AG04449 (cell line): ENCODE measurements at places on chromosomes 13 and 19.

GRCh38 chr13:73809561-73809960 lies 324.6 kb downstream of the KLF12 start:
- DNase-seq = no peak

DNA sequence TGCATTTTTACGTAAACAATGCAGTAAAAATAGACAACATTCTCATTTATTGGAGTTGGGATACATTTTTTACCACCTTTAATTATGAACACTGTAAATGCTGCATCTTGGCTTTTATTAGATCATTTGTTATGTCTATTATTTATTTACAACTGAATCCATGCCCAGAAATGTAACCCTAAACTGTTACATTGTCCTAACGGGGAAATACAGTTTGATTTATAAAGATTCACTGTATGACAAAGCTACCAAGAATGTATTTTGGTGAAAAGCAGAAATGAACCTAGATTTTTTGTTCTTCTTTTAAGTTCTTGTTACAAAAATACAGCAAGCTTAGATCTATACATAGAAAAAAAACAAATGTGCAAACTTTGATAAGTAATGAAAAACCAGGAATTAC lies 1.1 kb downstream of the METTL21C start:
- DNase-seq = no peak

DNA sequence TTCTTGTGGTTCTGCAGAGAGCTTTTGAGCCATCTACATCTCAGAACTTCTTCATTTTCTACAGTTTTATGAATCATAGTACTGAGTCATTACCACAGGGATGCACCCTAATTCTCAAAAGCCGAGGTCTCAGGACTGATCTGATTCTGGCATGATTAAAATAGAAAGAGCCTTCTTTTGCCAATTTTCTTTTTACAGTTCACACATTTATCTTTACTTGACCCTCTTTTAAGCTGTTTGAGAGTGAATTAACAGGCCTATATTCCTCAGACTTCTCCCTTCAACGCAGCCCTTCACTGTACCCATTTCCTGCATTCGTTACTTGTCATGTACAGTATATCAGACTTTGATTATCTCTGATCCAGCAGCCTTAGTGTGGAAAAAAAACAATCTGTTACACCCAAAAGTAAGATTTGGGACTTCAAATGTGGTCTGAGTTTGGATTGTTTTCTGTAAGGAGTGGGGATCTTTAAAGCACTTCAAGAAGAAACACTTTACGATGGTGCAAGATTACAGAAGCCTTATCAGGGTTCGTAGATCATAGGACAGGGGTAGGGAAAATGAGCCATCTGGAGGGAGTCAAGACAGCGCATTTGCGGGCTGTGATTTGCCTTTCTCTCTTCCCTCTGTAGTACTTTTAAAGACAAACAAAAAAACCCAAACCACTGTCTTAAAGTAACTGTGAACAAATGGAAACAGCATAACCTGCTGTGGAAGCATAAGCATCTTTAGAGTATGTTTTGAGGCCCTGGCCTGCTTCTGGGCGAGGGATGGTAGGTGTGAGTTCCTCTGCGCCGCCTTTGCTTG lies 15.3 kb upstream of the GPR183 start:
- peak; percentile 59 for DNase-seq

DNA sequence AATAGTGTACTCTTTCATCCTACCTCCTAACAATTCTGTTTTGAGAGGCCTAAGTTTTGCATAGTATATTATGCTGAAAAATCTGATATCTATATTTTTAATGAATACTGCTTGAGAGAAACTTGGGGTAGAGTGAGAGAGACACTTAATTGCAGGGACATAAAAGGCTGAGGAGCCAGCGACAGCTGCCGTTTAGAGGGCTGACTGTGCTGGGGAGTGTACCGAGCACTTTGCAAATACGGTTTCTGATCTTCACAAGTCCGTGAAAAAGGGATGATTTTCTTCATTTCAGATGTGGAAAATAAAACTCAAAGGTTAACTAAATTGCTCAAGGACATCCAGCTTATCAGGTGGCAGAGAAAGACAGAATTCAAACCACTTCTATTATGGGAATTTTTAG lies 97.4 kb downstream of the CAB39L start:
- no peak for DNase-seq

DNA sequence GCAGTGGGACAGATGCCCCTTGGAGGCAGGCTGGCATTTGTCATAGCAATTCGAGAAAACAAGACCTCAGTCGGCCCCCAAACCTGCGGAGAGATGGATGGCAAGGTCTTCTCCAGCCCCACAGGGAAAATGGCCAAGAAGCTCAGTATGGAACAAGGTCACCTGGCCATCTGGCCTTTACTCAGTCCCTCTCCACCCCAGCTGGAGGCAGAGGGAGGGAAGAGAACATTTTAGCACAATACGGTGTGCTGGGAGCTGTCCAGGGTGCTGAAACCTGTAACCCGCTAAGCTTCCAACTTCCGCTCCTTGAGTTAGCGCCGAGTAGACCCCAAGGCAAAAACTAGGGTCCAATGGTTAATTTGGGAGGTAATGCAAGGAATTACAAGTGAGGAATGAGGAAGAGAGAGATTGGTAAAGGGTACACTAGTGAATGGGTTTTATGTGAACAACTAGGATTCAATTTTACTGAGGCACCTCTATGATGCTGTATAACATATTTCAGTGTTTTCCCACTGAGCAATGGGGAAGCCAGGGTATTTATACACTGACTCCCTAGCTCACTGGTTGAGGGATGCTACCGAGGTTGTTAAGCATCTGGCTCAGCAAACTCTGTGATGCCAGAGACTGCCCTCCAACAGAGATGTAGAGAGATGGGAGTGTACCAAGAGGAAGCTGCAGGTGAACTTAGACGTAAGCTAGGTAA lies 64.3 kb downstream of the CACNA1A start:
- DNase-seq = no peak

DNA sequence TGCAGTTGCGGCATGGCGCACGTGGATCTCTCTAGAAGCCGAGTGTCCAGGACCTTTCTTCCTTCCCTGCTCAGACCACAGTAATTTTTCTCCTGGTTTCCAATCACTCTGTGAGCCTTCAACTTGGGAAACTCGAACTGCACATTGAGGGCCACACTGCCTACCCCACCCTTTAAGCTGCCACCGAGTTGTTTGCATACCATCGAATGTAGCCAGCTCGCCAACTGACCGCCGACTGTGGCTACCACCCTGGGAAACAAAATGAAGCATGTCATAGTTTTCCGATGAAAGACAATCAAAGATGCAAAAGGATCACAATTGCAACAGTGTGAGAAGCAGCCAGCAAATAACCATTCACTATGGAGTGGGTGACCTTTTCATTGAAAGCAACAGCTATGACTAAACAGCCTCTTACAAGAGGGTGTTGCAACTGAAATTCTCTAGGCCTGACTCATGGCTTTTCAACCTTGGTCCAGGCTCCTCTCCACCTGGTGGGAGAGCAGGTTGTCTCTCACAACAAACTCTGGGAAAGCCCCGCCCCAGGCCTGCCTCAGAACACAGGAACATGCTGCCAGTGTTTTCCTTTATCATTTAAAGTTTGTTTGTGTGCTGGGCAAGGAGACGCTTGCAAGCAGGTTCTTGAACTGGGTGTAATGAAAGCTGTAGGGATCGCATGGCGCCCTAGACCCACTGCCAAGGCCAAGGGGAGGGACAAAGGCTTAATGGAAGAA lies 141.7 kb upstream of the SERP2 start:
- DNase-seq = peak; percentile 62

- DNase-seq = no peak
Observed at GRCh38 chr13:110560601-110561343, 750 bp downstream of the RAB20 start.

- no peak for DNase-seq
Observed at GRCh38 chr13:73167028-73167820, 108.4 kb downstream of the KLF5 start.

DNA sequence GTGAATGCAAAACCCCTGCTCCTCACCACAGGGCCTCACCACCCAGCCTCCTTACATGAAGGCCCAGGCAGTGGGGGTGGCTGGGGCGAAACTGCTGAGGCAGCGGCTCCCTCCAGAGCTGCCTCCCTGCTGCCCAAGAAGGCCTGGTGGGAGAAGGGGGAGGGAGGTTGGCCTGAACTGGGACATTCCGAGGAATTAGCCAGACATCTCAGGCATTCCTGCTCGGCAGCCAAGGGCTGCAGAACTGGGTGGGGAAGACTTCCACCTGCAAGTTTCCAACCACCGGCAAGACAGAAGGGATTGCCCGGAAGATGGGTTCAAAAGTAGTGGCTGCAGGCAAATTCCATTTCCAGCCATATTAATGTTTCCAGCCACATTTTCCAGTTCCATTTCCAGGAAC lies 2.3 kb upstream of the PSPN start:
- peak; percentile 23 for DNase-seq

- DNase-seq = no peak
Observed at GRCh38 chr19:45823182-45823581, 8.1 kb upstream of the RSPH6A start.

DNA sequence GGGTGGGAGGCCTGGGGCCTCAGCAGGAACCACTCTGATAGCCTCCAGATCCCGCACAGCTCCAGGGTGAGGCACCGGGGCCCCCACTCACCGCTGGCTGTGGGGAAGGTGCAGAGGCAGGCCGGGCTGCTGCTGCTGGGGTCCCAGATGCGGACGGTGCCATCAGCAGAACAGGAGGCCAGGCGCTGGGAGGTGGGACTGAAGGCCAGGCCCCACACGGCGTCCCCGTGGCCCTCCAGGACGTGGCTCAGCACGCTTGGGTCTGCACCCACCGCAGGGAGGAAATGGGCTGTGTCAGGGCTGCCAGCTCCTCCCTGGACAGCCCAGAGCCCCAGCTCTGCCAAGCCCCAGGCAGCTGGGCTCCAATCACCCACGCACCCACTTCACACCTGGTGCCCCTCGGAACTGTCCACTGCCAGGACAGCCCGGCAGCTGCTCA lies 6.1 kb upstream of the PRKD2 start:
- DNase-seq = no peak

- DNase-seq = no peak
Observed at GRCh38 chr19:48991873-48992580, 1.1 kb downstream of the GYS1 start.

- DNase-seq = no peak
Observed at GRCh38 chr13:55403887-55404487, 1736.7 kb upstream of the PRR20A start.

DNA sequence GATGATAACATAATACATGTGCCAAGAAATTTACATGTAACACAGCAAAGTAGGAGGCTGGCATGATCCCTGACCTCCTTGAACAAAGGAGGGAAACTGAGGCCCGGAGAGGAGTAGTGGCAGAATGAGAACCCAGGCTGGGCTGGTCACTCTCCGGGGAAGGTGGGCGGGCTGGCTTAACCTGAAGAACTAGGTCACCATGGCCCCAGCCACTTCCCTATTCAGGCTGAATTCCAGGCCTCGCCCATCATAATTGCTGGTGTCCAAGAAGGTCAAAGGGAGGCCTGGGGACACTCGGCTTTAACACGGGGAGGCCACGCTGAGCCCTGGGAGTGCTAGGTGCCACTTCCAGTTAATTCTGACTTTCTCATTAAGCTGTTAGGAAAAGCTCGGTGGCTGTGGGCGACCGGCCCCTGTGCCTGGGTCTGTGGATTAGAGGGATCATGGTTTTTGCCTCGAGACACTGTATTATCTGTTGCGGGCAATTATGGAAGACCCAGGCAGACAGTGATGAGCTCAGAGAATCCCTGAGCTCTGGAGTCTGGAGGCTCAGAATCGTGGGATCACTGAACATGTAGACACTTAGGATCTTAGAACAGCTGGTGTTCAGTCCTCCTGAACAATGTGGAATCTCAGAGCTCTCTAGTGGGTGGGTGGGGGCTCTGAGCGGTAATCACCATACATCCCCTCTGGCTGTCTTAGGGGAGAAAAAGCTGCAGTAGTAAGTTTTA lies 5.0 kb upstream of the TINCR start:
- DNase-seq = no peak
